ENCODE measurements at places on chromosomes 16 and 17.

GRCh38 chr17:27782791-27783206, 17.5 kb downstream of the NOS2 start:
- DNase-seq, result no peak

DNA sequence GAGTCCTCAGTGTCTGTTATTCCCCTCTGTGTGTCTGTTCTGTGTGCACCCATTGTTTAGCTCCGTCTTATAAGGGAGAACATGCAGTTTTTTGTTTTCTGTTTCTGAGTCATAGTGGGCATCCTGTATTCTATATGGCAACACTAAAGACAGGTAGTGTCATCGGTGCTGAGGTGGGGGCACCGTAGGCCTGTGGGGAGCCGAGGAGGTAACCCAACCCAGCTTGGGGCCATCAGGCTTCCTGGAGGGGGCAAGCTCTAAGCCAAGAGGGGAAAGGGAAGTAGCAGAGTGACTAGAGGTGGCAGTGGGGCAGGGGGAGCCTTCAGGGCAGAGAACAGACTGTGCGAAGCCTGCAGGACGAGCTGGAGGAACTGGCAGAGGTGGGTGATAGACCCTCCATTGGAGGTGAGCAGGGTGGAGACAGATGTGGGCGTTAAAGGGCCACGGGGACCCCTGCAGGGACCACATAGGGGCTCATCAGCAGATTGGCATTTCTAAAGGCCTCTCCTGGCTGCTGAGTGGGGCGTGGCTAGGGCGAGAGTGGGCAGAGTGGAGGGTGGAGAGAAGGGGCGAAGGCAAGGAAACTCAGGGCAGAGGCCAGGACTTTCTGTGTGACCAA, 36.5 kb downstream of the CPNE2 start:
- no peak for DNase-seq

DNA sequence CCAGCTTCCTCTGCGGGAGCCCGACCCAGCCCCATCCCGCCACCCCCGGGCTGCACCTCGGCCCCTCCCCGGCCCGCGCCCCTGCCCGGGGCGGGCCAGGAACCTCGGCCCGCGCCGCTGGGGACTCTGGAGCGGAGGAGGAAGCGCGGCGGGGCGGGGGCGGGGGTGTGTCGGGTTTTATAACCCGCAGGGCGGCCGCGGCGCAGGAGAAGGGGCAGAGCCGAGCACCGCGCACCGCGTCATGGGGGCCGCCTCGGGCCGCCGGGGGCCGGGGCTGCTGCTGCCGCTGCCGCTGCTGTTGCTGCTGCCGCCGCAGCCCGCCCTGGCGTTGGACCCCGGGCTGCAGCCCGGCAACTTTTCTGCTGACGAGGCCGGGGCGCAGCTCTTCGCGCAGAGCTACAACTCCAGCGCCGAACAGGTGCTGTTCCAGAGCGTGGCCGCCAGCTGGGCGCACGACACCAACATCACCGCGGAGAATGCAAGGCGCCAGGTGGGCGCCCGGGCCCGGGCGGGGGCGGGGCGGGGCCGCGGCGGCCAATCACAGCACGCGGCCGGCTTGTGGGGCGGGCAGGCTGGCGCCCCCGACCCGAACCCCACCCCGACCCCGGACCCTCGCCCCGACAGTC, at the start of gene ACE:
ACE (plus strand) TSS at position 208 of the 626 bp plus-strand sequence; CDS start at position 242, 34 bp downstream.
- DNase-seq, result peak; percentile 34

DNA sequence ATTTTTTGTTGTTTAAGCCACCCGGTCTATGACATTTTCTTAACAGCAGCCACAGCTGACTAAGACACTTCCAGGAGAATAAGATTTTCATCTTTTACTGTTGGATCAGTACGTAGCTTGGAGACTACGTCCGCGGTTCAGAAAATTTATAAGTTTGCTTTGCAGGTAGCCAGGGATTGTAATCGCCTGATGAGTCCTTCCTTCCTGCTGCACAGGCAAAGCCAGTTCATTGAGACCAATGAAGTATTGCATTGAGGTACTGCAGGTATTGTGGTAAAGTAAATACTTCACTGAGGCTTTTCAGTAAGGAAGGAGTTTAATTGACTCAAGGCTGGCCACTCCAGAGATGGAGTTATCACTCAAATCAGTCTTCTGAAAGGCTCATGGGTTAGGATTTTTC, 269.4 kb upstream of the ELAC2 start:
- no peak for DNase-seq

DNA sequence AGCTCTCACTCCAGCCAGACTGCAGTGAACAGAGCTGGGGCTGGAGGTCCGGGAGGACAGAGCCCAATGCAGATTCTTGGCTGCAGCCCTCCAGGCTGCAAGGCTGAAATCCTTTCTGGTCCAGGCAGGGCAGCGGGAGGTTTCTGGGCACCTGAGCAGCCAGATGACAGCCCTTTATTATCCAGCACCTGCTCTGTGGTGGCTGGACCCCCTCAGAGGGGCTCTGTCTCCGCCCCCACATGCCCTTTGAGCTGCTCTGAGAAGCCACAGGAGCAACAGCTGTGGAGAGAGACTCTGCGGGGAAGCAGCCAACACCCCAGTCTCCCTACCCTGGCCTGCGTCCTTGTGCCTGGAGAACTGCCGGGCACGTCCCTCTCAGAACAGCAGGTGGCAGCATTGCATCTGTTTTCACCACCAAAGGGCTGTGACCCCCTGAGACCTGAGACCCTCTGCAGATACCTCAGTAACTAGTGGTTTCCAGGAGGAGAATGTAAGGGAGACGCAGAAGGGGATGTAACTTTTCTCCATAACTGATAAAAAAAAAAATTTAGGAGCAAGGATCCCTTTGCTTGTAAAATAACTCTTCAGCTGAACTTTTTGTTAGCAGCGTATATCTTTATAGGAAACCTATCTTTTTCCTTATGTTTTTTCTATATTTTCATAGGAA, 3.7 kb upstream of the CNP start:
- DNase-seq, result peak; percentile 72

DNA sequence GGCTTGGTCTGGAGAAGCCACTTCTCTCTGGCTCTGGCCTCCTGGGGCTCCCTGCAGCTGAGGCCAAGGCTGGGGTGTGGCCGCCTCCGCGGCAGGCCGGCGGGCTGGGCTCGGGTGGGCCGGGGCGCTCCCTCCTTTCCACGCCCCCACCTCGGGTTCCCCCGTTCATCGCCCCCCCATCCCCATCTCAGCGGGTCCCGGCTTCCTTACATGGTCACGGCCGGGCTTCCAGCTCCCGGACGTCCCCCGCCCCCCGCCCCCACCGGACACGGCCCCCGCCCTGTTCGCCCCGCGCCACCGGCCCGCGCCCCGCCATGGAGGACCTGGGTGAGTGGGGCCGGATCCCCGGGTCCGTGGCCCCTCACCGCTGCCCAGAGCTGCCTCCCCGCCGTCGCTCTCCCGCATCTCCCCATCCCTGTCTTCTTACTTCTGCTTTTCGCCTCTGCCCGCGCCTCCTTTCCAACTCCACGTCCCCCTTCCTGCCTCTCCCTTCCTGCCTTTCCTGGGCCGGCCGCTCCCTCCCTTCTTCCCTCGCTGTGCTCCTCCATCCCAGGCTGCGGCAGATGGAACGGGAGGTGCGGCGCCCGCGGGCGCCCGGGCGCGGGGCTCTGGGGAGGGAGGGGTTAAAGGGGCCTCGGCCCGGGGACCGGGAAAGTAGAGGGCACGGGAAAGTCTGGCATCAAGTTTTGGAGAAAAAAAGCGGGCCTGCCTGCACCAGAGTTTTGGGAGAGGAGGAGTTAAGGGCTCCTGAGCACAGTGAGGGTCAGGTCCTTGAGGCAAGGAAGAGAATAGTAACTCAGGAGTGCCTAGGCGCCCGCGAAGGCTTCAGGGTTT, at the start of gene TGFB1I1:
TGFB1I1 (plus strand) TSS at position 278 of the 834 bp plus-strand sequence; CDS start at position 315, 37 bp downstream.
- peak; percentile 79 for DNase-seq

DNA sequence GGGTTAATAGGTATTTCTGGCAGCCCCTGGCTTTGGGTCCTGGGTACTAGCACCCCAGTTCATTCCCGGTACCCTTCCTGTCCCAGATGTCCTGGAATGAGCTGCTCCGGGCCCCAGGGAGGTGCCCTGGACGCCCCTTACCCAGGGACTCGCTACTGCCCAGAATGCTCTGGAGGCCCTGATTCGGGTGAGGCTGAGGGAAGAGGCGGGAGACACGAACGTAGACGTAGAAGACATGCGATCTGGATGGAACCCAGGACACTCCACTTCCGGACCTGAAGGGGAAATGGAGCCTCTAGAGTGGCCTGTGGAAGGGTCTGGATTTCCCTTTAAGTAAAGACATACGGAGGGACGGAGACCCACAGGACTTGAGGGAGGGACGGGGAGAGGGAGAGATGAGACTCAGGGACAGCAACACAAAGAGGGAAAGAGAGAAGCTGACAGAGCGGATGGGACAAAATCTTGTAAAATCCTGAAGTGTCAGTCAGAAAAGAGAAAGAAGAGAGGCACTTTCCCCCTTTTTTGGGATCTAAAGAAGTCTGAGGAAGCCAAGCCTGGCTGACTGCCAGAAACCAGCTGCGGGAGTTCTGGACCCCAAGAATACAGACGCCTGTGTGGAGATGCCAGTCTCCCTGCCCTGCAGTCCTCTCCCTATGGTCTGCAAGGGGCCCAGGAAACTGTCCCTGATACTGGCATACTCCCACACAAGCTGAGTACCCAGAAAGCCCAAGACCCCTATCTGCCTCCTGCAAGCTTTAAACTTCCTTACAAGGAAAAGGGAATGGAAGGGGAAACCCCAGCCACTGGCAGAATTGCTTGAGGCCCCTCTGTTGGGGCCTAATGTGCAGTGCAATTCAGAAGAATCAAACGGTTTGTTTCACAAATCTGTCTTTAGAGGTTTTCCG, 1.0 kb upstream of the HOXB13 start:
- no peak for DNase-seq

DNA sequence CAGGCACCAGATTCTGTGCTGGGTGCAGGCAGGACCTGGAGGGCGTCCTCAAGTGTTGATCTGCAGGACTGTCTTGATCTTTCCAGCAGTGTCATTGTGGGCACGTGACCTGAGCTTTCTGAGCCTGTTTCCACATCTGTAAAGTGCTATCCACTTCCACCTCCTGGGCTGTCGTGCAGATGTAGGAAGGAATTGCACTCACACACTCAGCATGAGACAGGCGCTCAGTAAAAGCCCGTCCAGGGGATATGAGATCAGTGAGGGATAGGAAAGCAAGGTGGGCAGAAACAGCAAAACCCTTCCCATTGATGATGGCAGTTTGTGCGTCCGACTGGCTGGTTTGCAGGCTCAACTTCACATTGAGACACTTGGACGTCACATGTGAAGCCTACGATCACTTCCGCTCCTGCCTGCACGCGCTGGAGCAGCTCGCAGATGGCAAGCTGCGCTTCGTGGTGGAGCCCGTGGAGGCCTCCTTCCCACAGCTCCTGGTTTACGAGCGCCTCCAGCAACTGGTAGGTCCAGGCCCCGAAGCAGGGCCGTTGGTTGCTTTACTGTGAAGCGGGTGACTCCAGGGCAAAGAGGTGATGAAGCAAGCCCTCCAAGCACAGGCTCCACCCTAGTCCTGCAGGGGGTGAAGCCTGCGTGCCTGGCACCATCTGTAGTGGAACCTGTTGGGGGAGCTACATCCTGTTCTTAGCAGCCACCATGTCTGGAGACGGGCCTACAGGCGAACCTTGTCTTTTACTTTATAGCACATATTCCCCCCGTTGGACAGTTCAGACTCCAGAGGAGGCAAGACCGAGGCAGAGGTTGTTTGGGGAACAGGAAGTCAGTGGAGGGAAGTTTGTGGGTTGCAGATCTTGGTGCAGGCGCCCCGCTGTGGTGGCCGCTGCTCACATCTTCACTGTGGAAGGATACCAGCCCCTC, 23.0 kb downstream of the METTL22 start:
- DNase-seq, result no peak

Measured in hindlimb muscle (tissue), 1 donor.